T follicular helper cell (primary cell): ENCODE measurements at places on chromosomes 13 and 19.

DNA sequence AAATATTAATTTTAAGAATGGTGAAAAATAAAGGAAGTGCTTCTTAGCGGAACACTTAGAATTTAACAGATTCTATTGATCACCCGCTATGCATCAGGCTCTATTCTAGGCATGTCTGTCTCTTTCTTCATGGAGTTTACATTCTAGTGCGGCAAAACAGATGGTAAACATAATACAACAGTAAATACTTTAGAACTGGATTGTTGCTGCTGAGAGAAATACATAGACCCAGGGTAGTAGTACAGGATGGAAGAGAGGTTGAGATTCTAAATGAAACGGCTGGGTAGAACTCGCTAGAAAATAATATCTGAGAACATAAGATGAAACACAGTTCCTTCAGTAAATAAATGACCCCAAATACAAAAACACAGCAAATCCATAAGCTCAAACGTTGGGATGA, 498.7 kb downstream of the MYO16 start:
- no peak for DNase-seq

GRCh38 chr19:54390942-54391577, 24.2 kb upstream of the TTYH1 start:
- DNase-seq, result peak; percentile 59

GRCh38 chr19:50843701-50844221, 10.4 kb upstream of the KLK15 start:
- DNase-seq, result no peak

- DNase-seq, result no peak
These were observed 247.9 kb downstream of the MYO16 start for GRCh38 chr13:108877300-108877699.

GRCh38 chr19:41372501-41372900, 3.8 kb upstream of the TMEM91 start:
- DNase-seq, result no peak

GRCh38 chr13:48403913-48404312, 9.0 kb downstream of the LPAR6 start:
- DNase-seq, result no peak

- DNase-seq, result peak; percentile 37
These were observed 38.7 kb upstream of the C1QTNF9 start for GRCh38 chr13:24270639-24271141.

DNA sequence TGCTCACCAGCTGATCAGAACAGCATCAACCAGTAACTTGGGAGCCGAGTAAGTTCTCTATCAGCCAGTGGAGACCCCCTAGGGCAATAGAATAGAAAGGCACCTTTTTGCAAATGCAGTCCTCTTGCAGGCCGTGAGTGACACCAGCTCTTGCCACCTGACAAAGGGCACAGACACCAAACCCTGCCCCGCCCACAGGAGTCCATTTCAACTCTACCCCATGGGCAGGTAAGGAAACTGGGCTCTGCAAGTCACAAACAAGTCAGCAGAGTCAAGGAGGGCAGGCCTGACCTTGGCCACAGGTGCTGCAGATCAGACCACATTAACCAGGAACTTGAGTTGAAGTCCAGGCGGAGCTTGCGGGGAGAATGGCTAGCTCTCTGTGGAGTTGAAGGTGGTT, 77.4 kb upstream of the SPATA13 start:
- DNase-seq, result no peak

DNA sequence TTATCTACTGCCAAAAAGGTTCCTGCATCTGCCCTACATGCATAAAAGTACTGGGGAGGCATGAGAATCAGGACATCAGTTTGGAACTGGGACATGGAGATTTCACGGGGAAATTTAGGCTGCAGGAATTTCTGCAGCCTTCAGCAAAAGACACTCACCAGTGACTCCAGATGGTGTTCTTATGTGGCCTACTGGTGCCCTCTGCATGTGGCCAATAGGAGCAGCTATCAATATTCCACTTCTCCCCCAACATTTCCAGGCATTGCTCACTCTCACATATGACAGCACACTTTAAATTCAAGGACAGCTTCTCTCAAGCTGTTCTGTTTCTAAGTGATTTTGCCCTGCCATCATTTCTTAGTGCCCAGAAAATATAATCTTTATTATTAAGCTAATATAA, 570.5 kb upstream of the ARGLU1 start:
- DNase-seq, result no peak

- DNase-seq, result no peak
These were observed 427.4 kb downstream of the NDFIP2 start for GRCh38 chr13:79908381-79908780.

- no peak for DNase-seq
These were observed 85.8 kb upstream of the ZNF43 start for GRCh38 chr19:21921691-21922180.

- DNase-seq, result no peak
These were observed 24.6 kb upstream of the EPHX3 start for GRCh38 chr19:15256708-15257331.

DNA sequence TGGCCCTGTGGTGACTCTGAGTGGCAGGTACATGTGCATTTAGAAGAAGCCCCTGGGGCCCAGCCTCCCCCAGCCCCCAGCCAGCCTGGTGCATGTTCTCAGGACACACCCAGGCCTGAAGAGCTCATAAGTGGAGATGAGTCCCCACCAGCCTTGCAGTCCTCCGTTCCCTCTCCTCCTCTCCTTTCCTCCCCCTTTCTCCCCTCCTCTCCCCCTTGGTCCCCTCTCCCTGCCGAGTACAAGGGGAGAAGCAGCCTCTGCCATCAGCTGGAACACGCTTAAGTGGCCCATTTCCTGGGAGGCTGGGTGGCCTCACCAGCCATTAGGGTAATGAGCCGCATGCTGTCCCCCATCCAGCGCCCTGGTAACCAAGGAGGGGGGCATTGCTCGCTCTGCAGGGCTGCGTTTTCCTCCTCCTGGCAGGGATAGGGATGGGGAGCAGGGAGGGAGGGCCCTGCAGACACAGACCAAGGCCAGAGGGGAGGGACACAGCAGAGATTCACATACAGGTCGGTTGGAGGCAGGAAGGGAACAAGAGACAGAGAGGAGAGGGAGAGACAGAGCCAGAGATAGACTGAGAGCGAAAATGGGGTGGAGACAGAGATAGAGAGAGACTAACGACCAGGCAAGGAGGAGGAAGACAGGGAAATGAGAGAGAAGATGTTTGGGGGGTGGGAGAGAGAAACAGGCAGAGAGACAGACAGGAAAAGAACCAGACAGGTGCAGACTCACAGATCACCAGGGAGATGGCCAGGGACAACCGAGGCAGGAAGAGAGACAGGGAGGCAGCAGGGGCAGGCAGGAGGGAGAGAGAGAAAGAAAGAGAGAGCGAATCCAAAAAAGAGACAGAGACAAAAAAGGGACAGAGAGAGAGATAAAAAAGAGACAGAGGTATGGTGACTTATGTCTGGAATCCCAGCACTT, 19.3 kb upstream of the DPP9 start:
- no peak for DNase-seq

DNA sequence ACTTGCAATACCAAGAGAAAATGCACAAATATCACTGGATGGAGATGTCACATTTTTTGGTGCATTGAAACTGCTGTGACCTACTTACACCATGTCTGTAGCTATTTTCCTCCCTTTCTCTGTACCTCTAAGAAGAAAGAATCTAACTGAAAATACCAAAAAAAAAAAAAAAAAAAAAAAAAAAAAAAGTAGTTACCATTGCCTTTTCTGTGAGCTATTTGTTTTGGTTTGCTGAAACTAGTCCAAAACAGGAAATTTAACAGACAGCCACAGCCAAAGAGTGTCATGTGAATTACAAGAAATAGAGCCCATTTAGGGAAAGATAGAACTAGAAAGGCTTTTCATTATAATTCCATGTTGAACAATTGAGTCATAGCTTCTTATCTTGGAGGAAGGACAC, 37.3 kb downstream of the TNFSF13B start:
- DNase-seq, result no peak

DNA sequence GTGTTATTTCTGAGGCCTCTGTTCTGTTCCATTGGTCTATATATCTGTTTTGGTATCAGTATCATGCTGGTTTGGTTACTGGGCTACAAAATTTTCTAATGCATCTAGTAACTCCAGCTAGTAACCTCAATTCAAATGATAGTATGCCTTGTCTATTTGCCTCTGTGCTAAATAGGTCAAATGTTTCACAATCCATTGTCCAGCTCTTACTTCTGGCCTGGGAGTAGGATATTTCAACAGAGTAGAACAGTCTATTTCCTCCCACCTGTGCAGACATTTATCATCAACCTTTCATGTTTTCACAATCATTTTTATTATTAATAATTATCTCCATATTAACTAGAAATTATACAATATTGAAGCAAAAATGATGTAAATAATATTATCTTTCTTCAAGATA, 18.1 kb upstream of the NDFIP2 start:
- no peak for DNase-seq

- DNase-seq, result no peak
These were observed 13.0 kb downstream of the BRME1 start for GRCh38 chr19:13892870-13893269.

GRCh38 chr13:113535381-113535781, 44.9 kb upstream of the DCUN1D2 start:
- DNase-seq, result no peak

DNA sequence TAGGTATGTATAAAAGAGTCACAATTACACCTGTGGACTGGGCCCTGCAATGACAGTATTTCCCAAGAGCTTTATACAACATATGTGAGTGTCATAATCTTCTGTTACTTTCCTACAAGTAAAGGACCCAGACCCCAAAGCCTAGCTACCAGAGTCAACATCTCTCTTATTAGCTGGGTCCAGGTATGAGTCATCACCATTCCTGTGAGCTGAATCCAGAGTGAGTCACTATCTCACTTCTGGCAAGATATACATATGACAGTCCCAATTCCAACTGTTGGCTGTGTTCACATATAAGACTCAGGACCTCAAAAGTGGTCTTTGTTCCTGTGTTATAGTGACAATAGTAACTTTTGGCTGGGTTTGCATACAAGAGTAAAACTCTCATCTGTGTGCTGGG, 46.7 kb downstream of the ZNF729 start:
- DNase-seq, result no peak

- no peak for DNase-seq
These were observed 4.9 kb upstream of the TFDP1 start for GRCh38 chr13:113579686-113580085.

DNA sequence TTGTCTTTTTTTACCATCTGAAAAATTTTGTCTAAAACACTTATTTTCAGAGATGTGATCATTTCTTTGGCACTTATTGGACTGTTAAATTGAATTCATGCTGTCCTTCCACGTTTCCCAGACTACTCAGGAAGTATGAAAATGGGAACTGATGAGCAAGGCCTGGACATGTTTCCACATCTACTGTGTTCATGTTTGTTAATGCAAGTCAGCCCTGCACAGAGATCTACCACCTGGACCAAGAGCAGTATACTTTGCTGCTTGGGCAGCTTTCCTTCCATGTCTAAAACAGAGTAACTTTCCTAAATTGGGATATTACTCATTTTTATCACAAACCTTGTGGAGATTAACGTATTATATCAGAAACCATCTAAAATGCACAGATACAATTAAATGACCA, 687.4 kb downstream of the DIAPH3 start:
- no peak for DNase-seq

GRCh38 chr19:1134431-1134830, 30.6 kb downstream of the GPX4 start:
- no peak for DNase-seq

- peak; percentile 11 for DNase-seq
These were observed 1.0 kb downstream of the EPOR start for GRCh38 chr19:11382898-11383705.

- DNase-seq, result no peak
These were observed 191.9 kb upstream of the MIR17HG start for GRCh38 chr13:91155512-91156114.

DNA sequence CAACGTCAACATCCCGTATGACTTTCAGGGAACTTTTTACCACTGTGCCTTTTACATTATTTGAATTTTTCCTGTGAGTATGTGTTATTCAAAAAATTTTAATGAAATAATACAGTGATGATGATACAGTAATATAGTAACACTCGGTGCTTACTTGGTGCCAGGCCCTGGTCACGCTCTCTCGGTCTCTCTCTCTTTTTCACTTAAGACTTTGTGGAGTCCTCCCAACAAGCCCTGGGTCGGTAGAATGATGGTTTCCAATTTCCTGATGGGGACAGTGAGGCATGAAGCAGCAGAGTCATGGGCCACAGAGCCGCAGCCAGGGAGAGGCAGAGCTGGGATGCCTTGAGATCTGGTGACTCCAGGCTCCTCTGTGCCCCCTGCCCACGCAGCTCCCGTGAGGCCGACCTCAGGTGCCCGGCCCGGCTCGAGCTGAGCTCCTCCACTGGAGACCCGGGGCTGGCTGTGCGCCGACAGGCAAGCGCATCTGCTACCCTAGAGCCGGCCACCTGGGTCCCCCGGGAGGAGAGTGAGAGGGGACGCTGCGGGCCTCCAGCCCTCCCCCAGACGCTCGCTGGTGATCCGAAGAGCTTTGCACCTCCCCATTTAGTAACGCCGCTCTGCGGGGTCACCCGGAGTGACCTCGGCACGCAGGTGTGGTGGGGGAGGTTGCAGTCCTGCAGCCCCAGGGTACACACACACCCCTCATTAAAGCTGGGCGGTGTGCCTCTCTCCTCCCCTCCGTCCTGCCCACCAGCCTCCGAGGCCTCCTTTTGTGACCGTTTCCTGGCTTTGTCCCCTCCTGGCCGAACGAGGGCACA, 4.4 kb upstream of the SBK3 start:
- DNase-seq, result no peak

DNA sequence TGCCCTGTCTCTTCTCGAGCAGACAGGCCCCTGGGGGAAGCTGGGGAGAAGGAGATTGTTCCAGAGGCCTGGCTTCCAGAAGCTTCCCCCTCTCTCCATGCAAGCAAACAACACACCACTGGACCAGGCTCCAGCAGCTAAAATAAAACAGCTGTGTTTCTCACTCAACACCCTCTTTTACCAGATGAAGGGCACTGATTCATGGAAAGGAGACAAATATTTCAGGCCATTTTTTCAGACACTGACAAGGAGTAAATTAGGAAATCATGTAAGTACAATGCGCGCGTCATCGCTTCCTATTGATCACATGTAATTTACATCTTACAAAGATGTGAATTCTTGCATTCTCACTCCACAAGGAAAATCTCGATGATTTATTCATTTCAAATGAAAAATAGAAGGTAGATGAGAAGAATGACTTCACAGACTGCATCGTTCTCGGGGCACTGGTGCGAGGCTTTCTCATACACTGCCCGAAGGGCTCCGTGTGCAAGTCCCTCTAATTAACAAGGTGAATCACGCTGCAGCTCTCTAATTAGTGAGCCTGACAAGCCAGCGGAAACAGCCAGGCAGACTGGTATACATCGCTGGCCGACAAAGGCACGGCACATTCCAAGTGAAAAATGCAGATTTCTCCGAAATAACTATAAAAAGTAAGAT, 153.6 kb downstream of the KCTD15 start:
- no peak for DNase-seq

DNA sequence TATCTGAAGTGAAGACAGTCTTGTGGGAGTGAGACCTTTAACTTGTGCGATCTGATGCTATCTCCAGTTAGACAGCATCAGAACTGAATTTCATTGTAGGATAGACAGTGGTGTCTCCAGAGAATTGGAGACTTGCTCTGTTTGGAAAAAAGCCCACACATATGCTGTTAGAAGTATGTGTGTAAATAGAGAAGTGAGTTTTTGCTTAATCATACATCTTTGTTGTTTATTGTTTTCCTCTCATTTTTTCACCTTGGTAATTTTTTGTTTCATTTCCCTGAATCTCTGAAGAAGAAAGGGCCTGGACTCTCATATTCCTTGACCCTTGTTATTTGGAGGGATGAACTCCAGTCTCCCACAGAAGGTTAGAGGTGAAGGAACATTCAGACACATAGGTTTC, 21.8 kb downstream of the FPR3 start:
- no peak for DNase-seq

- no peak for DNase-seq
These were observed 55.8 kb downstream of the PEPD start for GRCh38 chr19:33465834-33466233.
